CD4-positive, CD25-positive, alpha-beta regulatory T cell (primary cell): ENCODE measurements at places on chromosomes 3 and 15. TPM values are rescaled to one million over a fixed set of nuclear protein-coding genes. Genes with fewer than 3 reads are reported as not detected.

DNA sequence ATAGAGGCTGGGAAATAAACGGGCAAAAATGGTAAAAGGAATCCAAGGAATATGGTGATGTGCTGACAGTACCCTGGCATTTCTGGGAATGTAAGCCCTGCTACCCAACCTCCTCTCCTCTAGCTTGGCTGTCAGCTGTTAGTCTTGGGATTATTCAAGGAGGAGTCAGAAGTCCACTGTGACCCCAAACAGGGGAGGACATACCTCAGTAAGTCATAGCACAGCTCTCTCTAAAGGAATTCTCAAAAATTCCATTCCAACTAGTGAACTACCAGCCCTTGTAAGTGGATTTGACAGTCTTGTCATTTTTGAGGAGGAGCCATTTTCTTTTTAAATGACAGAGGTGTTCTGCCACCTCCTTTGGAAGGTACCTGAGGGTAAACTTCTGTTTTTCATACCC lies 207.5 kb downstream of the PDCD6IP start:
- no peak for DNase-seq

Gene ADCY5
- polyA plus RNA-seq: 0.08 TPM

Gene LAMB2
- polyA plus RNA-seq: 0.57 TPM

Gene FBXO40
- not detected for polyA plus RNA-seq

DNA sequence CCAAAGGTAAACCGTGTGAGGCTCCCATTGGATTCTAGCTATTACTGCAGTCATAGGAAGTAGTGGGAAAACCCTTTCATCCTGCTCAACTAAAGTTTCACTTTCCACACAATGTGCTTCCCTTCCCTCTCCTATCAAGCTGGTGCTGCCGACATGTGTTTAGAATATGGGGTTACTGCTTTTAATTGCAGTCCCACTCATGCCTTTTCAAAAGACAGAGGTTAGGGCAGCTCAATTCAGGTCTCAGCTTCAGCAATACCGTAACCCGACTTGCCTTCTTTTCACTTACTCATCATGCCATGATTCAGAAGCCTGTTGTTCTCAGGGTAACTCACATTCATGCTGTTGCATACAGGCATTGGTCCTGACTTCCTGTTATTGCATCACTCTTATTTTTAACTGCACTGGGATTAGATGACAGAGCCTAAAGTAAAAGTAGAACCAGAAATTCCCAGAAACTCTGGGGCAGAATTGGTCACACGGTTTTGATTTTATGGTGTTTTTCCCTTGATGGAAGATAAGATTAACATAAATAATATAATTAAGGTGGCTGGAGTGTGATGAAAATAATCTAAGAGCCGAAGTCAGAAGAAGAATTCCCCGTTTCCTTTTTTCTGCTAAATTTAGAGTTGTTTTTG lies 45.7 kb downstream of the C2CD4B start:
- DNase-seq: no peak

DNA sequence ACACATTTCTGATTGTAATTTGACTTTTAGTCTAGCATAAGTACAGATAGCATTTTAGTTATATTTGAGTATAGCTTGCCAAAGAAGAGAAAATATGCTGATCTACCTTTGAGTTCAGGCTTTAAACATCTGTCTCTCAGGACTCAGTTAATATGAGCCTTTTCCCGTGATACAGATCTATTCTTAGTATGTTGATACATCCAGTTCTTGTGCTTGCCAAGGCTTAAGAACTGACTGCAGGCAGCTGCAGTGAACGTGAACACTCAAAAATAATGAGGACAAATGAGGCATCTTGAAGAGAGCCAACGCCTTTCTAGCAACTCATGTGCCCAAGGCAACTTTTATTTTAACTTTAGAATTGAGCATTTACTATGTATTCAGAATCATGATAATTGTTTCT lies 325.5 kb downstream of the SI start:
- DNase-seq: no peak

- DNase-seq: no peak
Measured at GRCh38 chr15:84057714-84058331, 177.8 kb upstream of the GOLGA6L4 start.

- no peak for DNase-seq
Measured at GRCh38 chr3:38235466-38235865, 30.1 kb upstream of the SLC22A13 start.

- DNase-seq: no peak
Measured at GRCh38 chr3:96900566-96900965, 86.2 kb downstream of the EPHA6 start.

DNA sequence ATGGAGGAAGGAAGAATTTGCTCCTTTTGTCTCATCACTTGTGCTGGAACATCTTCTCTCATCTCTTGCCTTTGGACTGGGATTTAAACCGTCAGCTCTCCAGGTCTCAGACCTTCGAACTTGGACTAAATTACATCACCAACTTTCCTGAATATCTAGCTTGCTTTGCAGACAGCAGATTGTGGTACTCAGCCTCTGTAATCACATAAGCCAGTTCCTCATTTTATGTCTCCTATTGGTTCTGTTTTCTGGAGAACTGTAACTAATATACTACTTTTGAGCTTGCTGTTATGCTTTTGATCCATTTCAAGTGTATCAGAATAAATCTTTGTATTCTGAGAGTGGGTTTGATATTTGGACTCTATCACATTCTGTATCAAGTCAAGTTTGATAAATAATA lies 164.3 kb upstream of the VEPH1 start:
- no peak for DNase-seq

GRCh38 chr3:71673486-71673885 lies 51.7 kb downstream of the EIF4E3 start:
- DNase-seq: no peak

Gene RAB6B
- 0.31 TPM for polyA plus RNA-seq

- DNase-seq: no peak
Measured at GRCh38 chr3:45411081-45411480, 22.7 kb downstream of the LARS2 start.

DNA sequence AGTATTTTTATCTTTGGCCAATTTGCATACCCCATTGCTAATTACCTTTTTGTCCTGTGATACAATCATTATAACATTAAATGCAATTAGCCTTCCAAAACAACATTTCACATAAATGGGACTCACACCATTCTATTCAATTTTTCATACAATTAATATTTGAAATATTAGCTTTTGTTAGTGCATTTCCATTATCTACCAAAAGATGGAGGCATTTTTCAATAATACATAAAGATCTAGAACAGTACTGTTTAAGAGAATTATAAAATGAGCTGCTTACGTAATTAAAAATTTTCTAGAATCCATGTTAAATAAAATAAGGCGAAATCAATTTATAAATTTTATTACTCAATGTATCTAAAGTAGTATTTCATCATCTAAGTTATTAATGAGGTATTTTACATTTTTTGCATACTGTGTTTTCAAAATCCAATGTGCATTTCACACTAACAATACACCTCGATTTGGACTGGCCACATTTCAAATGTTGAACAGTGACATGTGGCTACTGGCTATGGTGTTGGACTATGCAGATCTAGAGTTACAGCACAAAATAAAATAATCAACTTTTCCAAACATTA lies 74.3 kb downstream of the TJP1 start:
- DNase-seq: no peak

Gene MRPL3
- polyA plus RNA-seq: 85.5 TPM

Gene CALML4
- 1.4 TPM for polyA plus RNA-seq

- no peak for DNase-seq
Measured at GRCh38 chr3:82636177-82636576, 874.7 kb upstream of the GBE1 start.

Gene PARP15
- 10.7 TPM for polyA plus RNA-seq

Gene TAMM41
- 25.4 TPM for polyA plus RNA-seq

GRCh38 chr3:106673926-106674569 lies 703.2 kb upstream of the CCDC54 start:
- DNase-seq: no peak

GRCh38 chr3:68142441-68142840 lies 488.0 kb upstream of the SUCLG2 start:
- DNase-seq: no peak

- no peak for DNase-seq
Measured at GRCh38 chr3:184284696-184285095, 8.9 kb downstream of the ECE2 start.

GRCh38 chr15:61099020-61099810 lies 129.9 kb downstream of the RORA start:
- no peak for DNase-seq

Gene CAV3
- not detected for polyA plus RNA-seq

Gene ENTPD3
- not detected for polyA plus RNA-seq

DNA sequence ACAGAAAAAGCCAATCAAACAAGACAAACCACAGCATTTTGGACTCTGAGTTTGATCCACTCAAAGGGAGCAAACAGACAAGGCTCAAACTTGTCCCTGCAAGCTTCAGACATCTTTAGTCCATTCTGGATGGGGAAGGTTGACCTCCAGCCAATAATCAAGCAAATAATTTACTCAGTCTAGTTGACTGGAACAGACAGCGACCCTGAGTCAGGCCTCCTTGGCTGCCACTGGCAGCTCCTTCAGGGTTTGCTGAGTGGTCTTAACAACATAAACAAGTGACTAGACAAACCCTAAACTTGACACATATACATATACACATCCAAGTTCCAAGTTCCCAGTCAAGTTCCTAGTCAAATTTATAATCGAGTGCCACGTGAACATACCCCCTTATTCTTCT lies 313.9 kb downstream of the POLQ start:
- DNase-seq: no peak

Gene BCL2A1
- 12.3 TPM for polyA plus RNA-seq

DNA sequence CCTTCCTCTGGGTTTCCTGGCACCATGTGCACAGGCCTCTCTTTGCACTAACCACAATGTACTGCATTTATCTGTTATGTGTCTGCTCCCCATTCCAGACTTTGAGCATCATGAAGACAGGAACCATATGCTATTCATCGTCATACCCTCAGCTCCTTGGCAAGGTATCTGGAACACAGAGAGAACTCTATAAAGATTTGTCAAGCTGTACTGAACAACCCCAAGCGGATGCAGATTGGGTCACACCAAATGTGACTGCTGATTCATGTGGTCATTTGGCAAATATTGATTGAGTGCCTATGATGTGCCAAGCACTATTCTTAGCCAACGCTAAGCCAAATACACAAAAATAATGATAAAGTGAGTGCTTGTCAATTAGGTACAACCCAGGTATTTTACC lies 7.5 kb upstream of the MEGF11 start:
- no peak for DNase-seq

DNA sequence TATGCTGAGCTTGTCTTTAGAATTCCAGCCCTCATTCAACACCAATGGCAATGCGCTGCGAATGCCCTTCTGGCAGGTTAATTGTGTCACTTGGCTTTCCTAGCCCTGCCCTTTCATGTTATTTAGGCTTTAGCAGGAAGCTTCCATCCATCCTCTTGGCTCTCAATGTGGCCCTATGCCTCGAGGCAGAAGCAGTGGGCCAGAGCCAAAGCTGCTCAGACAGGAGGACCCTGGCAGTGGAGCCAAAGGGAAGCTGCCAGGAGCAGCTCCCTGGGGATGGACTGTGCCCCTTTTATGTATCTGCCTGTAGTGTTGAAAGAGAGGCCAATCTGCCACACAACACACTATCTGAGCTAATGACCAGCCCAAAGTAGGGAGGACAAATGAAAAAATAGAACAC lies 376.4 kb downstream of the CTNNB1 start:
- no peak for DNase-seq

GRCh38 chr3:186772701-186773417 lies 10.5 kb upstream of the EIF4A2 start:
- peak; percentile 48 for DNase-seq

Gene PLSCR4
- polyA plus RNA-seq: not detected

Gene SEMA3F
- polyA plus RNA-seq: not detected

Gene PLXND1
- not detected for polyA plus RNA-seq

Gene CFAP91
- not detected for polyA plus RNA-seq

GRCh38 chr3:74415731-74416130 lies 198.7 kb downstream of the CNTN3 start:
- no peak for DNase-seq

DNA sequence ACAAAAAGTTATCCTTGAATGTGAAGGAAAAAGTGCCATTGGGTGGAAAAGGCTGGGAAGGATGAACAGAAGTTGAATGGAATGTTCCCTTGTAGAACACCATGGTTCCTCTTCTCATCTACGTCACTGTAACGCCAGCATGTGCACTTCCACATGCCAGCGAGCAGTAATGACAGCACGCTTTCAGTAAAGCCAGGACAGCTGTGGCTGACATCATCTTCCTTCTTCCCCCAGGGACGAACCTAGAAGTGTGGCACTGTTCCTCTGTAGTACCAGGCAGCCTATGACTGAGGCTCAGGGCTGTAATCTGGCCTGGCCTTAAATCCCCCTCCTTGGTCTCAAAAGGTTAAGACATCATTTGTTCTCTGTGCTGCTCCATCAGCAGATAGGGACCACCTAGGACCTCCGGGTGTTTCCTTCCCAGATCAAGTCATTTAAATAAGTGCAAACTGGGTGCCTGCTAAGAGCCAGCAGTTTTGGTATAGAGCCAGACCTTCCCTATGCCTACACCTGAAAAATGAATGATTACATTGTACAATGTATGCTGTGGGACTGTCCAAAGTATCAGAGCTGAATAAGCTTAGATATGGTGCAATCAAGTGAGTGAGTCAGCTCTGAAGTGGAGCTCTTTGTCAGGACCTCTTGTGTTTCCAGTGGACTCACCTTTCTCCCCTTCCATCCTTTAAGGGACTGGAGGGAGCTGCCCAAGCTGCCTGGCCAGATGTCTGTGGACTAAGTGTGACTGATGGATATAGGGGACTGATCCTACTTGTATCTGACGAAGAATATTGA lies 5.6 kb upstream of the SRPRB start:
- DNase-seq: no peak

Gene SAXO2
- polyA plus RNA-seq: 0.34 TPM

- DNase-seq: peak; percentile 19
Measured at GRCh38 chr3:172595664-172596393, 72.6 kb upstream of the TNFSF10 start.

DNA sequence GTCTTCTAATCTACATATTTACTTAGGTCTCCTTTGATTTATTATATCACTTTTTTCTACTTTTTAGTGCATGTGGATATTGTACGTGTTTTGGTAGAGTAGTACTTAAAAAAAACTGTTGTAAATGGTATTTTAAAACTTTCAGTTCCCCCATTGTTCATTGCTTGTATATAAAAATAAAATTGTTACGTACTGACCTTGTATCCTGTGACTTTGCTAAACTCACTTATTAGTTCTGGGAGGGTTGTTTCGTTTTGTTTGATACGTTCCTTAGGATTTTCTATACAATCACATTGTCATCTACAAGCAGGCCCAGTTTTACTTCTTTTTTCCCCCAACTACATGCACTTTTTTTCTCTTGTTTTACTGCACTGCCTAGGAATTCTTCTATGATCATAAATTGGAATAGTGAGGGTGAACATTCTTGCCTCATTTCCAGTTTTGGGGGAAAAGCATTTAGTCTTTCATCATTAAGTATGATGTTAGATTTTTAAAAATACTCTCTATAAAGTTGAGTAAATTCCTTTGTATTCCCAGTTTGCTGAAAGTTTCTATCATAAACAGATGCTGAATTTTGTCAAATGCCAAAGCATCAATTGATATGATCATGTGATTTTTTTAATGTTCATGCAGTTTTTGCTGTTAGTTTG lies 33.5 kb upstream of the ACKR4 start:
- no peak for DNase-seq
